ENCODE measurements at places on chromosomes 7 and 10.

GRCh38 chr10:74307061-74307651 is 156.1 kb downstream of the ADK start:
- peak; percentile 7 for DNase-seq

DNA sequence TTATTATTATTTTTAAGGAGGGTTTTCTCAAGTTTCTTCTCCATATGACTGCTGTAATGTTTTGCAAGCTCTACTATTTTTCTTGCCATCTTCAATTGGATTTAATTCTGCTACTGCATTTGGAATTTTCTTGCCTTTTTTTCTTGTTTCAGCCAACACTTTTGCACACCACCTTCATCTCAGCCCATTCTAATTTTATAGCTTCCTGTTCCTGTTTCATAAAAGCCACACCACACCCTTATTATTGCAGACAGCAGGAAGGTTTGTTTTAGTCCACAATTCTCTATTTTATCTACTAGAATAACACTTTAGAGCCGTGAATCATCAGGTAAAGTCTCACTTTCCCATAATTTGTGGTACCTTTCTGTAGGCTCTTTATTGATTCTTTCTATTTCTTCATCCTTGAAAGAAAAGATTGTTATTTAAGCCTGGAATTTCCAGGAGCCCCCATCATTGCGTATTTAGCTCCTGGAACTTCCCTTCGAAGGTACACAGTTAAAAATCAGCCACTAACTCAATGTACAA is 209.3 kb upstream of the TBX20 start:
- DNase-seq: no peak

- no peak for DNase-seq
Measured at GRCh38 chr7:69599286-69599954, 1.1 kb downstream of the AUTS2 start.

GRCh38 chr10:78450239-78450638 is 416.6 kb downstream of the RPS24 start:
- no peak for DNase-seq

DNA sequence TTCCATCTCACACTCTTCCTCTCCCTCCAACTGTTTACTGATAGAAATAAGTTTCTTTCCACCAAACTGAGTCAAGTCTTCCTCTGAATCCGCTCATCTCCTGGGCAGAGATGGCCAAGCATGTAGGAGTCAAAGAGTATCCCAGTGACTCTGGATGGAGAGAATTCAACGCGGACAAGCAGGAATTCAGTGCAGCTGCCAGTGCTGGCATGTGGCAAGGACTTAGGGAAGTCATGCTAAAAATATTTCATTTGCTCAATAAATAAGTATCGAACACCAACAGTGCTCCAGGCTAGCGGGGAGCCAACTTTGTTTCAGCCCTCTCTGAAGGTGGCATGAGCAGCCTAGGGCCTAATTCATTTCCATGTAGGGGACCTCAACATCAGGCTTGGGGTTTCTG is 351.6 kb upstream of the ZMIZ1 start:
- DNase-seq: no peak

GRCh38 chr10:127344346-127344745 is 148.0 kb upstream of the INSYN2A start:
- no peak for DNase-seq

DNA sequence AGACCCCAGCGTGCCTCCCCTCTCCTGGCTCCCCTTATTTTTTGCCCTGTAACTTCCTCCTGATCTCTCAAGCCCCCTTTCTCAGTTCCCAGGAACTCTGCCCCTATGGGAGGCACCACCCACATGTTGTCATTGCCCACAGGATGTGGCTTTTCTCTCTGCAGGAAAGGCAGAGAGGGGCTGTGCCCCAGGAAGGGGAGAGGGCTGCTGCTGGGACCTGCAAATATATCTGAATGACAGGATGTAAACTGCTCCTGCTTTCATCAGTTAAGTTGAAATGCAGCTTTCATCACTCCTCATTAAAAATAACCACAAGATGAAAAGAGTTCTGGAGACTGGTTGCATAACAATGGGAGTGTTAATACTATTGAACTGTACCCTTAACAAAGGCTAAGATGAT is 103.3 kb downstream of the CLEC2L start:
- DNase-seq: no peak

- no peak for DNase-seq
Measured at GRCh38 chr7:132557489-132558044, 18.7 kb downstream of the PLXNA4 start.

DNA sequence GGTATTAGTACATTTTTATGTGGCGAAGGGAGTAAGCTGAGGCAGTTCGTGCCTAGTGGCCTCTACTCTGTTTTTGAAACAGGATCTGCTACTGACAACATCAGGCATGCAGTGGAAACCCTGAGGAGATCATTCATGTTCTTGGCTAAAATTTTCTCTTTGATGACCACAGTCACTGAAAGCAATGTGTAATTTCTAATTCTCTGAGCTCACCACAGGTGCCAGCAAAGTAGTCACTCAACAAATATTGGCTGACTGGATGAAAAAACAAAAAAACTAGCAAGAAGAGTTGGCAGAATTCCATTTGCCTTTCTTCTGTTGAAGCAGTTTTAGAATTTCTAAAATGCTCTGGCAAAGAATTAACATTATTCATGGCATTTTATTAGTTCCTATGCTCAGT is 176.5 kb upstream of the KCTD7 start:
- no peak for DNase-seq

DNA sequence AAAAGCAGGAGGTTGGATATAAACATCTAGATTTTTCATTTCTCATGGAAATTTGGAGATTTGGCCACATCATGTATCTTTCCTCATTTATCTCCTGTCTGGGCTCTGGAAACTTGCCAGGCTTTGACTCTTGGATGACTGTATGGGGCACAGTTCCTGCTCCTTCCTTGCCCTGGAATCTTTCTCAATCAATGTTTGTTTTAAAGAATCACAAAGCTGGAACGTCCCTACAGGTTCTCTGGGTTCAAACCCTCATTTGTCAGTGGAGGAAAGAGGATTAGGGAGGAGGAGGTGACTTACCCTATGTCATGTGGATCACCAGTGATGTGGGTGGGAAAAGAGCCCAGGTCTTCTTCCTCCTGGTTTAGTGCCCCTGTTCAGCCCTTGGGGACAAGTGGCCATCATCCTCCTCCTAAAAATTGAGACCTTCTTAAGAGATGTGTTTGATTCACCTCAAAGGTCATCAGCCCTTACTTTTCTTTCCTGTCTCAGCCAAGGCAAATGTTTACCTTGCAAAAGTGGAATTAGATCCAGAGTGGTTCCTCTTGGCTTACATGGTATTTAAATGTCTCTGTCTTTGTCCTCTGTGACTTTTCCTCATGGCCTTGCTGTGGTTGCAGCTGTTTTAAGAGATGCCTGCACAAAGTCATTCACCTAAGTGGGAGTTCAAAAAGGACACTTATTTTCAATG is 38.8 kb upstream of the PDZD8 start:
- DNase-seq: no peak
